ENCODE measurements at places on chromosomes 16 and 17.

DNA sequence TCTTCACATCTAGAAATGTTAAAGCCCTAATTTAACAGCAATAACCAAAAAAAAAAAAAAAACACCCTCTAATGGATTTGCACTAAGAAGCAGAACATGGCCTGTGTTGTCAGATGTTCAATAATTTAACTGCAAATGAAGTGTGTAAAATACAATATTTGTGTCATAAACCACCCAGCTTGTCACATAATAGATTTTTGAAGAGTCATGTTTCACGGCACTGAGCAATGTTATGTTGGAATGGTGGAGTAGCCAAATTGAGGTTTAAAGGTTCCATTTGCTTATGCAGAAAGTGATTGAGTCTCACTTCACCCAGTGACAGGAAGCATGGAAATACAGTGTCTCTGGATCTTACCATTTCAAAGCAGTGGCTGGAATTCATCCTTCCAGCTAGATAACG is 173.2 kb upstream of the XYLT1 start:
- no peak for DNase-seq

DNA sequence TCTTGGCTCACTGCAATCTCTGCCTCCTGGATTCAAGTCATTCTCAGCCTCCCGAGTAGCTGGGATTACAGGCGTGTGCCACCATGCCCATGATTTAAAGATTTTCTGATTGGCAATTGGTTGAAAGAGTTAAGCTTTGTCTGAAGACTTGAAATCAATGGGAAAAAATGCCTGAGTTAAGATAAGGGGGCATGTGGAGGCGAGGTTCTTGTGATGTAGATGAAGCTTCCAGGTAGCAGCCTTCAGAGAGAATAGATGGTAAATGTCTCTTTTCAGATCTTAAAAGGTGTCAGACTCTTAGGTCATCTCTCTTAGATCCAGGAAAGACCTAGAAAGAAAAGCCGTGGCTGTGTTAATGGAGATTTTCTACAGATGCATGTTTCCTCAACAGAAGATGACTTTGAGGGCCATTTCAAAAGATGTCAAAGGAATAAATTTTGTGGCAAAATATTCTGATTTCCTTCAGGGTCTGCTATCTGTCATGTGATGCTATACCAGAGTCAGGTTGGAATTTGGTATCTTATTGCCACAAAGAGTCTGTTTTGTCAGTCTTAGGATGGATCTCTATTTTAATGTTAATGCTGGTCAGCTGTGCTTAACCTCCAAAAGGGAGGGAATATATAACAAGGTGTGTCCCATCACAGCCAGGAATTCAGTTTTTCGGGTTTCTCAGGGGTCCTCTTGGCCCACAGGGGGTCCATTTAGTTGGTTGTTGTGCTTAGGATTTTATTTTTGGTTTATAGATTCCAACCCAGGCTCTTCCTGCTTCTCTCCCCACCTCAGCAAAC is 58.3 kb upstream of the AKTIP start:
- no peak for DNase-seq

DNA sequence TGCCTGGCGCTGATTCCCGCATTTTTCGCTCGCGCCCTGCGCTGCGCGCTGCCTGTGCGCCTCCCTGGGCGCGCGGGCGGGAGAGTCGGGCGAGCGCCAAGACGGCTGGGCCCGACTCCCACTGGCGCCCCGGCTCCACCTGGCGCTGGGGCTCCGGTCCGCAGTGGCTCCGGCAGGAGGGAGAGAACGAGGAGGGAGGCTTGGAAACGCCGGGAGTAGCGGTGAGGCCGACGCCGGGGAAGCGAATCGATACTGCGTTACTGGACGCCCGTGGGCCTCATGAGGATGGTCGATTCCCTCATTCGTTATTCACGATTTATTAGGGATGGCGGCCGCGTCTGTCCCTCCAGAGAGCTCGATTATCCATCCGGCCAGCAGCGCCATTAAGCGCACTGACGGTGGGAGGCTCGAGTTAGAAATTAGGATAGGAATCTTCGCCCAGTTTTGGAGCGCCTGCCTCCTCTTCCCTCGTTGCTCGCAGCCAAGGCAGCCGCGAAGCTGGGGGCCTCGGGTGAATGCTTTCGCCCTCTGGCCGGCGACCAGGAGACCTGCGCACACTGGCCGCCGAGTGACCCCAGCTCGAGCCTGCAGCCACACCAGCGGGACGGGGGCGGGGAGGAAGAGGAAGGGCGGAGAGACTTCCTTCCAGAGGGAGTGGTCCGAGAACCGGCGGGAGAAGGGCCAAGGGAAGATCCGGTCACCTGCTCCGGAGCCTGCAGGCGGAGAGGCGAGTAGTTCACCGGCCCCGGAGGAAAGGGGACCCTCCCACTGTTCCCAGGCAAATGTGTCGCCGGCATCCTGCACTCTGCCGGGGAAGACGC is 1.3 kb upstream of the PCGF2 start:
- DNase-seq, result no peak

GRCh38 chr16:59849716-59850115 is 1115.6 kb upstream of the GOT2 start:
- DNase-seq, result no peak

GRCh38 chr17:34166352-34166751 is 88.7 kb upstream of the CCL2 start:
- no peak for DNase-seq

- DNase-seq, result no peak
Observed at GRCh38 chr17:9729034-9729650, 62.2 kb downstream of the DHRS7C start.

DNA sequence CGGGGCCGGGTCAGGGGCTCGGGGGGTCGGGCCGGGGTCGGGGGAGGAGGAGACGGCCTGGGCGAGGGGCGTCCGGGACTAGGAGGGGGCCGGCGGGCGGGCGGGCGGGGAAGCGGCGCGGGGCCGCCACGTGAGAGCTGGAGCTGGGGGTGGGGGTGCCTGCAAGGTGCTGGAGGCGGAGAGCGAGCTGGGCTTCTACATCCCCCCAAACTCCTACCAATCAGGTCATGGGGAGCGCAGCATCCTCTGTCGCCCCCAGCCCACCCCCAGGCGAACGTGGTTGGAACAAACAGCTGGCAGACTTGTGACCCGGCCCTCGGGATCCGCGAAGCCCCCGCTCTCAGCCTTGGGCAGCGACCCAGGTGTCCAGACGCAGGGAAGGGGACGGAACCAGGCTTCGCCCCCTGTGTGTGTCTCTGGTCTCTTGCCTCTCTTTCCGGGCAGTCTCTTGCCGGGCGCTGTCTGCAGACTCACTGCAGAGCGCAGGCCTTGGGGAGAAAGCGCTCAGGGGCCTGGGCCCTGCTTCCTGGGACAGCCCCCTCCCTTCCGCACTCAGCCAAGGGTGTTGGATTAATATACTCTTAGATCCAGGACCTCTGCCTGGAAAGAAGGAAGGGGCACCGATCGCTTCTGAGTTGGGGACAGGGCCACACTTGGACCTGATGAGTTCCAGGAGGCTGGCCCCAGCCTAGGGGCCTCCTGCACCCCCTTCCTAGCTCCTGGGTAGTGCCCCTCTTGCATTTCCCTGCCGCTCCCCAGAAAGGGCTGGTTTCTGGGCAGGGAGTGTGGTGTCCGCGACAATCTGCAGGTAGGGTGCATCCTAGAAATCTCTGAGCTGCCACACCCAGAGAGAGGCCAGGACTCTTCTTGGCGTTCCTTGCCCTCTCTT is 722 bp downstream of the RASL10B start:
- DNase-seq, result no peak

DNA sequence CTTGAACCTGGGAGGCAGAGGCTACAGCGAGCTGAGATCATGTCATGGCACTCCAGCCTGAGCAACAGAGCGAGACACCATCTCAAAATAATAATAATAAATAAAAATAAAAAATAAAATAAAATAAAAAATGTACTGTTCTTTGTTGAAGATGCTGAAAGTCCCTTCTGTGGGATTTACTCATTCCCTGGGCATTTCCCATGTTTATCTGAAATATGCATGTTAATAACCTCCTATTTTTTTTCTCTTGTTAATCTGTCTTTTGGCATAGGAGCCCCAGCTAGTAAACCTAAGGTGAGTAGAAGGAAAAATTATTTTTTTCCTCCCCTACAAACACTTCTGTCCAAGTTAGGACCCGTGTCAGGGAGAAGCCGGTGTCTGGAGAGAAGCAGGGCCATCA is 34.4 kb downstream of the TMEM92 start:
- DNase-seq, result no peak

GRCh38 chr16:50567651-50568050 is 19.5 kb downstream of the NKD1 start:
- DNase-seq, result no peak

DNA sequence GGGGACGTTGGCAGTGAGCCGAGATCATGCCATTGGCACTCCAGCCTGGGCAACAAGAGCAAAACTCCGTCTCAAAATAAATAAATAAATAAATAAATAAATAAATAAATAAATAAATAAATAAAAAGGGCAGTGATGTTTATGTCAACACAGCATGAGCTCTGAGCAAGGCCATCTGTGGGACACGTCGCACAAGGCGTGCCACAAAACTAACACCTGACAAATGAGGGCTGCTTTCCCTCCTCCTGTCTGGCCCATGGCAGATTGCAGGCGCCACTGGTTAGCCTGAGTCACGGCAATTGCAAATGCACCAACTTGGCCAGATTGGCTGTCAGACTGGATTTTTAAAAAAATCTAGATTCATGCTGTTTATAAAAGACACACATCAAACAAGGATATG is 25.9 kb upstream of the SPNS3 start:
- DNase-seq, result no peak

DNA sequence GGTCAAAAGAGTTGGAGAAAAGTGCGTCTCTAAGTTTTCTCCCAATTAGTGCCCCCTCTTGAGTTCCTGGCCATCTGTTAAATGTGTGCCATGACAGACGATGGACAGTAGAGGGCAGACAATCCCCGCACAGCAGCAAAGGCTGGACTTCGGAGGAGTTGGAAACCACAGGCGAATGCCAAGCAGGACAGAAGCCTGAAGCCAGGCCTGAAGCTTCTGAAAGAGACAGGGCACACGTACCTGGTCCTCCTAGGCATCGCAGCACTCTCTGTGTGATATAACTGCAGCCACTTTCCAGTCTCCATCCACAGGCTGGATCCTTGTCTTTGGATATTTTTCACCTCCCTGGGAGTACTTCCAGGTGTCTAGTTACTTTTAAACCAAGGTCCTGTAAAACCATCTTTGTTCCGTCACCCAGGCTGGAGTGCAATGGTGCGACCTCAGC is 14.5 kb downstream of the C17orf100 start:
- no peak for DNase-seq
